Brain pericyte (primary cell): ENCODE measurements at places on chromosomes 2 and 18.
A peak's percentile ranks its signal among the peaks of the same experiment; 100 is the strongest.

DNA sequence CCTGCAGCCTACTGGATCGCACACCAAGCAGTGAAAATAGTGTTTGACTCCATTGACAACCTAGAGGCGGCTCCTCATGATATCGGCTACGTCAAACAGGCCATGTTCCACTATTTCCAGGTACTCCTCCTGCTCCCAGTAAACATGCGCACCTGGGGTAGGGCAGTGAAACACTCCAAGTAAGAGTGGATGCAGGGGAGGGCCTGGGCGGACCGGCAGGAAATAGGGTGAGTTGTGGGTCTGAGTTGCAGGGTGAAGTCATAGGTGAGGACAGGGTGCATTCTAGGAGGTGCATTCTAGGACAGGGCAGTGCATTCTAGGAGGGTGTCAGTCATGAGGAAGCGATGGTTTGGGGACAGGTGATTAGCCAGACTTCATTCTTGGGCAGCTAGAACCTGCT lies 5.0 kb downstream of the NAGK start:
- DNase-seq: no peak

GRCh38 chr18:50742952-50743351 lies 76.9 kb downstream of the MRO start:
- DNase-seq: no peak

DNA sequence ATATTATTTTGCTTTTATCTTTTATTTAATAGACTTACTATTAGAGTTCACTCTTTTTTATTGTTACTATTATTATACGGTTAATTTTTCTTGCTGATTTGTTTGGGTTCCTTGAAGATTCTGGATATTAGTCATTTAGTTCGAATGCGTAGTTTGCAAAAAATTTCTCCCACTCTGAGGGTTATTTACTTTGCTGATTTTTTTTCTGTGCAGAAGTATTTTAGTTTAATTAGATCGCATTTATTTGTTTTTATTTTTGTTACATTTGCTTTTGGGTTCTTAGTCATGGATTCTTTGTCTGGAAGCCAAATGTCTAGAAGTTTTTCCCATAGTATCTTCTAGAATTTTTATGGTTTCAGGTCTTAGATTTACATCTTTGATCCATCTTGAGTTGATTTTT lies 585.2 kb downstream of the CPS1 start:
- DNase-seq: no peak

DNA sequence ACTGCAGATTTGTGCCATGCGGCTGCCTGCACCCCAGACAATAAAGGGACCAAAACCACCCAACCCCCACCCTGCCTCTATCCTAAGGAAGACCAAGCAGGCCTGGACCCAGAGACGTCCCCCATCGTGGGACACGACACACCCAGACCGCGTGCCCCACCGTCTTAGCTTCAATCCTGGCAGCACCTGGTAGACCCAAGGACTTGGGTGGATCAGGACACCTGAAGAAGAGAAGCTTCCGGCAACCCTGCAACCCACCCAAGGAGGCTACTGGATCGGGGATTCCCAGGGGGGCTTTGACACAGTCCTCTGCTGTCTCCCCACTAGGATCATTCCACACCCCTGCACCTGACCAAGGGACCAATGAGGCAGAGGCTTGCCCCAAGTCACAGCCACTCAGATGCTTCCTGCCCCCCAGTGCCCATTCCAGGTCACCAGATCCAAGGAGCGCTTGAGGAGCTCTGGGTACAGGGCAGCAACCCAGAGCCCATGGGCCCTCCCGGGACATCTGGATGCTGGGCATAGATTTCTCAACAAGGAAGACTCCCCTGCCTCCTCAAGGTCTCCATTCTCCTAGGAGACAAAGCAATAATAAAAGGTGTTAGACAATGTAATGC lies 3.6 kb downstream of the ALPI start:
- no peak for DNase-seq

GRCh38 chr2:64751286-64752260 lies 97.9 kb upstream of the SERTAD2 start:
- peak; percentile 99 for DNase-seq

DNA sequence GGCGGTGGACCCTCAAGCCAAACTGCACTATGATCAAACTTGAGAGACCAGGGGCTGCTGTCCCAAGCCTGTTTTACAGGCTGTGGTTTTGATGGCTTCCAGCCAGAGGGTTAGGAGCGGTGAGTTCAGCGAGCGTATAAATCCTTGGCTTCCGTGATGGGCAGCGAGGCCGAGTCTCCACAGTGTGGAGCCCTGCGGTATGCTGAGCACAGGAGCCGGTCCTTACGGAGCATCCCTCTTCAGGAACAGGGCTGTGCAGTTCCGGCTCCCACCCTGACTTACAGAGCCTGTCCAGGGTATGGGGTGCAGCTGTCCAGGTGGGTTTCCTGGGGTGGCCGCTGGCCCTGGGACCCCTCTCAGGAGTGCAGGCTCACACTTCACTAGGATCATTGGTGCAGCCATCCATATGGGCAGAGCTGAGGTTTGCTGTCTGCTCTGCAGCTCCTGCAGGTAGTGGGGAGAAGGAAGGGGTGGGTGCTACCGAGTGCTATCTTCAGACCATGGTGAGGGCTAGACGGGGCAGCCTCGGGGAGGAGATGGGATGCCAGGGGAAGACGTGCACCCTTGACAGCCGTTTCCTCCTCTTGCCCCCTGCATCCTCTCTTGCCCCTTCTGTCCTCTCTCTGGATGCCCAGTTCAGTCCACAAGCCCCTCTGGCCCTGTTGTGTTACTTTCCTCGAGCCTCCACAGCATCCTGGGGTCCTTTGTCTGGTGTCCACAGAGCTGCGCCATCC lies 104.3 kb downstream of the FAM210A start:
- no peak for DNase-seq

DNA sequence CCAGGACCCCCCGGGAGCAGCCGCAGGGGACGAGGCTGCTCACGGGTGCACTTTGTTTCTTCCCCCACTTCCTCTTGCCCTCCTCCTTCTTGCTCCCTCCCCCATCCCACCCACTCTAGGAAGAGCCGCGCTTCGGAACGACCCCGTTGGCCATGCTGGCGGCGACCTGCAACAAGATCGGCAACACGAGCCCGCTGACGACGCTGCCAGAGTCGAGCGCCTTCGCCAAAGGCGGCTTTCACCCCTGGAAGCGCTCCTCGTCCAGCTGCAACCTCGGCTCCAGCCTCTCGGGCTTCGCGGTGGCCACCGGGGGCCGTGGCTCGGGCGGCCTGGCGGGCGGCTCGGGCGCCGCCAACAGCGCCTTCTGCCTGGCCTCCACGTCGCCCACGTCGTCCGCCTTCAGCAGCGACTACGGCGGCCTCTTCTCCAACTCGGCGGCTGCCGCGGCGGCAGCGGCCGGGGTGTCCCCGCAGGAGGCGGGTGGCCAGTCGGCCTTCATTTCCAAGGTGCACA lies 1.3 kb downstream of the SP9 start:
- no peak for DNase-seq

GRCh38 chr2:24830351-24830750 lies 37.1 kb downstream of the CENPO start:
- DNase-seq: no peak

GRCh38 chr2:43230351-43230885 lies 4.0 kb upstream of the ZFP36L2 start:
- no peak for DNase-seq

- DNase-seq: no peak
Measured at GRCh38 chr18:79588636-79589481, 90.7 kb upstream of the CTDP1 start.

DNA sequence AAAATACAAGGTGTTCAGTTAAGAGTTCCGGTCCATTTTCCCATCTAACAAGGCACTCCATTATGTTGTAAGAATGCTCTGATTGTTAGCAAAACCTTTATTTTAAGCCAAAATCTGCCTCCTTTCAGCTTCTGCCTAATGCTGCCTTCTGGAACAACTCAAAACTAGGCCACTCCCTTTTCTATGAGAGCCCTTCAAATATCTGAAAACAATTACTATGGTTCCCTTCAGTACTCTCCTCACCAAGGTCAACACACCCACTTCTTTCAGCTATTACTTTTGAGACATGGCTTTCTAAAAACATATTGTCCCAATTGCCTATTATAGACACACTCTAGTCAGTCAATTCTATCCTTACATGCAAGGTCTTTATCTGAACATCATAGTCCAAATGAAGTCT lies 429.4 kb downstream of the ERBB4 start:
- DNase-seq: no peak
